ENCODE measurements at places on chromosomes 2 and 18.

GRCh38 chr2:138948070-138948539 is 167.9 kb upstream of the NXPH2 start:
- peak; percentile 83 for DNase-seq

- no peak for DNase-seq
These were observed 448.3 kb upstream of the SLC14A2 start for GRCh38 chr18:45166836-45167551.

DNA sequence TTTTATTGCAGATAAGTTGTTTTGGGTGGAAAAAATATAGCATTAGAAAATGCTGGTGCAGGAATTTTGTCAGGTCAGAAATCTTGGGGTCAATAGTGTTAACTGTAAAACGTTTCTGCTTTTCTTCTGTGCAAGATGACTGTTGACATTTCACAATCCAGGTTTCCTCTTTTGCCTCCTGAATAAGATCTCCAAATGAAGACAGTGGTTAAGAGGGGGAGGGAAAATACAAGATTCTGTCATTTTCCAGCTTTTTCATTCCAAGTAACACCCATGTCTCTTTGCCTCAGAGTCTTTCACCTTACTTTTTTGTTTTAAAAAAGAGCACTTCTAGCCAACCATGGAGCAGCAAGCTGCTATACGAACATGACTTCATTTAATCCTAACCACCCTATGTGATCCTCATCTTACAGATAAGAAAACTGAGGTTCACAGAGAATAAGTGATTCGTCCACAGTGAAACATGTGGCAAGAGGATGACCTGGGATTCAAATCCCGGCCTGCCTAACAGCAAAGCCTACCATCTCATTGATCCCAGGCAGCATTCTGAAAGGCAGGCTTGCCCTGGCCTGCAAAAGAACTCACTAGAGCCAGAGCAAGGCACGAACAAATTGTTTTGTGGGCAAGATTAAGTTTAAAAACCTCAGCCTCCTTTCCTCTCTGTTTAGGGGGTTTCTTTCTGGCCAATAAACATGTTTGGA is 3.0 kb downstream of the PLEK start:
- DNase-seq = no peak

- no peak for DNase-seq
These were observed 231.9 kb upstream of the MGAT5 start for GRCh38 chr2:134021830-134022524.

GRCh38 chr2:14140009-14140550 is 492.4 kb upstream of the LRATD1 start:
- DNase-seq = no peak

GRCh38 chr18:7089369-7089768 is 28.2 kb downstream of the LAMA1 start:
- no peak for DNase-seq

DNA sequence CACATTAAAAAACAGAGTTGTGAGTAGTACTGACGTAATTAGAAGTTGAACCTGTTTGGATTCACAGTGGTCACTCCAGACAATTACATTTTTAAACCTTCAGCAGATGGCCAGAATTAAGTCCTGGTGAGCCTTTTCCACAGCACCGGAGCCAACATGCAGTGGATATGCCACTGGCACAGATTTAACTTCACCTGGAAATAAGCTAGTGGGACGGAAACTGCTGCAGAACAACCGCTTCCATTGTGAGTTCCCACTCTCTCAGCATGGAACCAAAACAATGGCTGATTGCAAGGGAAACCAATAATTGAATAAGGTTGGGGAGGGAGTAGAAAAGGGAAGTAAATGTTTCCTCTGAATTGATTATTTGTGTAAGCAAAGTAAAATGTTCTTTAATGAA is 515.1 kb downstream of the STK39 start:
- DNase-seq = no peak

Data from AG04449 (cell line).